Activated naive CD8-positive, alpha-beta T cell treated with anti-CD3 and anti-CD28 coated beads for 36 hours (primary cell): ENCODE measurements at places on chromosomes 3 and 15. TPM values are rescaled to one million over a fixed set of nuclear protein-coding genes. Genes with fewer than 3 reads are reported as not detected.
A peak's percentile ranks its signal among the peaks of the same experiment; 100 is the strongest.

Gene GOLGA6D
- total RNA-seq: not detected

Gene CCR2
- total RNA-seq: not detected

Gene RLBP1
- total RNA-seq: not detected

Gene GADL1
- total RNA-seq: not detected

Gene ASB14
- not detected for total RNA-seq

Gene PP2D1
- not detected for total RNA-seq

DNA sequence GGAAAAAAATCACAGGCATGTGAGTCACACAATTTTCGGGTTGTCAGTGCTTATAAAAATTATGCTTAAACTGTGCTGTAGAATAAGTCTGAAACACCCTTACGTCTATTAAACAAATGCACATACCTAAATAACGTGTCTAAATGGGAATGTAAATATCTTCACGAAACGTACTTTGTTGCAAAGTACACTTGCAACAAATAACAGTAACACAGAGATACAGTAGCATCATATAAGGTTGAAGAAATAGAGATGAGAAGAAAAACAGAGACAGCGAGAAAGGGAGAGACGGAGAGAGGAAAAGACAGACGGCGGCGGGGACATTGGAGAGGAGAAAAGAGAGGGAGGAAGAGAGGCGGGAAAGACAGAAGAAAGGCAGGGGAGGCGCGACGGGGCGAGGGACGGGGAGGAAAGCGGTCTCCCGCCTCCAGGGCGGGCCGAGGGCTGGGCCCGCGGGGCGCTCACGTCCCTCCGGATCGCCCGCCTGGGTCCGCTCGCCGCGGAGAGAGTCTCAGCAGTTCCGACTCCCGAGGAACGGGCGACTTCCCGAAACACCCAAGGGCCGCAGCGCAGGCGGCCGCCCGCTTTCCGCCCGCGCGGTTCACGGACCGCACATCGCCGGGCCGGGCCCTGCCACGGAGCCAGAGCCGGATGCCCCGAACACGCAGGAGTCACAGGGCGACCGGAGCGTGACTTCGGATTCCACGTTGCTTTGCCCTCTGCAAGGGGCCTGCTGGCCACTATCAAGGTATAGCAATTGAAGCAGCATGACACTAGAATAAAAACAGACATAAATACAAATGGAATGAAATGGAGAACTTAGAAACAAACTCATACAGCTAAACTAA is 153.4 kb downstream of the LMLN start:
- no peak overlapping the region for H3K27ac ChIP-seq
- peaks cover 61% of the 10 kb centered on the region for H3K27me3 ChIP-seq
- peaks cover 14% of the 10 kb centered on the region for H3K4me1 ChIP-seq
- no peak for DNase-seq
- H3K4me3 ChIP-seq: peak overlapping the region; percentile 58

DNA sequence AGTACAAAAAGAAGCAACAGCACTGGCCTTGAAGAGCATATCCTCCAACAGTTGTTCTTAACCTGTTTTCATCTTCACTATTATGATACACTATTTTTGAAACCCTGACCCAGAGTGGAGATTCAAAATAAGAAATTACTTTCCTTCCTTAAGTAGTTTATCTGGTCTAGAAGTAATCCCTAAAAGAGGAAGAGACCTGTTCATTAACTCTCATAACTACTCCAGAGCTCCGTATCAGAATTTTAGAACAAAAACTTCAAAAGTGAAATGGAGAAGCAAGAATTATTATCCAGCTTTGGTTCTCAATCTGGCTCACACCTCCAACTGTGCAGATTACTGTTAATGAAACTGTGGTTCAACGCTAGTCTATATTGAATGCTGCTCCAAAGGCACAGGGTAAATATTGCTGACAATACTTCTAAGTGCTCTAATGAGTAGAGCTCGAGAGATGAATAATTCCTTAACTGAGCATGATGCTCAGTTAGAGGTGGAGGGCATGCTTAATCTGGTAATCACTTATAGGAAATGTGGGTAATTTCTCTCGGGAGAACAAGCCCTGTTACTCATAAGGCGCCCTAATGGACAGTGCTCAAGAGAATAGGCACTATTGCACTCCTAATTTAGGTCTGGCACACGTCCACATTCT is 5.2 kb downstream of the LCMT2 start:
- H3K27me3 ChIP-seq: no peaks in the 10 kb centered on the region
- peaks cover 20% of the 10 kb centered on the region for H3K4me1 ChIP-seq
- H3K36me3 ChIP-seq: peaks cover 27% of the 10 kb centered on the region
- H3K27ac ChIP-seq: no peak overlapping the region

DNA sequence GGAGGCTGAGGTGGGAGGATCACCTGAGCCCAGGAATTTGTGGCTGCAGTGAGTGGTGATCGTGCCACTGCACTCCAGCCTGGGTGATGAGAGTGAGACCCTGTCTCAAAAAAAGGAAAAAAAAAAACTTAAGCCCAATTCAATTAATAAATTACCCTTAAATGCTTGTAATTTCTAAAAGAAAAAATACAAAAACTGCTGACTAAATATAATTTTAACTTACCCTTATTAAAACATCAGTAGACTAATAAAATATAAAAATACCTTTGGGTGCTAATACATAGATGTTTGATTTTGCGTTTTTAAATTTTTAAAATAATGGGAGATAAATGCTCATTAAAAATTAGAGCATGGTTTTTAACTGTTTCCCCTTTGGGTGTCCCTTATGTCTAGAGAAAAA is 17.5 kb upstream of the SLC25A26 start:
- H3K27ac ChIP-seq: no peak overlapping the region
- H3K4me3 ChIP-seq: no peak overlapping the region
- H3K27me3 ChIP-seq: peaks cover 20% of the 10 kb centered on the region
- DNase-seq: no peak
- no peaks in the 10 kb centered on the region for H3K4me1 ChIP-seq

DNA sequence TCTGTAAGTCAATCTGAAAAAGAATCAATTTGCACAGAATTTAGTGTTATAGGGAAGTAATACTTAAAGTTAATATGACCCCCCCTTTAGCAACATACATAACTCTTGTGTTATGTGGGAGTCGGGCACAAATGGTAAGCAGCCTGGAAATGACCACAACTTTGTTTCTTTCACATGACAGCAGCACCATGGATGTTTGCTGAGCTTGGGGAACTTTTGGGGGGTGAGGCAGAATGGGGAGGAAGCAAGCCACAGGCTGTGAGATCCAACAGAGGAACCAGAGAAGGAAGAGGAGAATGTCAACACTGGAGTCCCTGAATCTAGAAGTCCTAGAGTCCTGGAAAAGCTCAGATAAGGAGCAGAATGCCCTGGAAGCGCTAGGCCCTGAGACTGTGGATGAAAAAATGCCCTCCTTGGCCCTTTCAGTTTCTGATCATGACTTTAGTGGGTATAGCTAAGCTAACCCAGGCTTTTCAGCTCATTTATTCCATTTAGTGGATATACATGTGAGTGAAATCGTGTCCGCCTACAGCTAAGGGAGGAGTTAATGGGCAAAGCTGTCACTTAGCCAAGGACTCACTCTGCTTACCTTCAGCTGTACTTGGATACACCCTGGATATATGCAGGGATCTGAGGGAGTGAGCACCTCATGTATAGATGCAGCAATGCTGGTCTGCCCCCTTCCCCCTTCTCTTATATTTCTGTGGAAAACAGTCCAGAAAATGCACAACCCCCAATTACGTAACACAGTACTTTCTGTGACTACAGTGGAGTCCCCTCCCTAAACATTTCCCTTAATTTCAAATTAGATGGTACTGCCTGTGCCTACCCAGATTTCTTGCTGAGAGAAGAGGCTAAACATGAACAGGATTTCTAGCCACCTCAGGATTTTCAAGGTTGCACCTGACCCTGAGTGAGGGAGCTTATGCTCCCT is 39.1 kb downstream of the CFAP91 start:
- peaks cover 30% of the 10 kb centered on the region for H3K27me3 ChIP-seq
- H3K4me1 ChIP-seq: no peaks in the 10 kb centered on the region
- H3K4me3 ChIP-seq: no peak overlapping the region
- no peak overlapping the region for H3K27ac ChIP-seq
- no peaks in the 10 kb centered on the region for H3K36me3 ChIP-seq

- H3K36me3 ChIP-seq: no peaks in the 10 kb centered on the region
- H3K27ac ChIP-seq: no peak overlapping the region
- DNase-seq: no peak
Observed at GRCh38 chr3:62705721-62706120, 169.5 kb downstream of the CADPS start.

- peak; percentile 34 for DNase-seq
- peaks cover 29% of the 10 kb centered on the region for H3K4me1 ChIP-seq
- peaks cover 3% of the 10 kb centered on the region for H3K27me3 ChIP-seq
- no peak overlapping the region for H3K4me3 ChIP-seq
- H3K36me3 ChIP-seq: peaks cover 19% of the 10 kb centered on the region
Observed at GRCh38 chr3:100089812-100090668, 24.3 kb downstream of the FILIP1L start.

- no peak overlapping the region for H3K4me3 ChIP-seq
- peaks cover 75% of the 10 kb centered on the region for H3K4me1 ChIP-seq
- H3K36me3 ChIP-seq: peaks cover 69% of the 10 kb centered on the region
- no peaks in the 10 kb centered on the region for H3K27me3 ChIP-seq
- no peak for DNase-seq
Observed at GRCh38 chr15:63226966-63227401, 37.6 kb downstream of the RAB8B start.

- H3K36me3 ChIP-seq: no peaks in the 10 kb centered on the region
- peaks cover 13% of the 10 kb centered on the region for H3K27me3 ChIP-seq
- no peak overlapping the region for H3K27ac ChIP-seq
- DNase-seq: no peak
- no peak overlapping the region for H3K4me3 ChIP-seq
Observed at GRCh38 chr15:85890620-85890980, 95.9 kb upstream of the KLHL25 start.

- no peaks in the 10 kb centered on the region for H3K4me1 ChIP-seq
- H3K27ac ChIP-seq: no peak overlapping the region
- H3K27me3 ChIP-seq: peaks cover 3% of the 10 kb centered on the region
- no peak overlapping the region for H3K4me3 ChIP-seq
- no peaks in the 10 kb centered on the region for H3K36me3 ChIP-seq
Observed at GRCh38 chr3:48140936-48141603, 47.1 kb downstream of the CDC25A start.

GRCh38 chr15:66647358-66647757 is 54.7 kb upstream of the SMAD6 start:
- DNase-seq: no peak
- no peak overlapping the region for H3K27ac ChIP-seq
- H3K27me3 ChIP-seq: no peaks in the 10 kb centered on the region
- H3K36me3 ChIP-seq: no peaks in the 10 kb centered on the region
- no peak overlapping the region for H3K4me3 ChIP-seq
